Bladder microvascular endothelial cell (primary cell): ENCODE measurements at places on chromosomes 7 and 10. TPM values are rescaled to one million over a fixed set of nuclear protein-coding genes. Genes with fewer than 3 reads are reported as not detected.

The ZNF239 gene
- total RNA-seq, result 0.49 and 0.94 TPM in 2 replicates

The GNAT3 gene
- total RNA-seq, result not detected in 2 replicates

The PON1 gene
- under 0.01 TPM in 1 of 2 replicates, not detected in the other for total RNA-seq

The DLG5 gene
- 3.2 and 14.2 TPM in 2 replicates for total RNA-seq

The MRC1 gene
- total RNA-seq, result 2.1 and 281 TPM in 2 replicates

The CPEB3 gene
- total RNA-seq, result 0.65 and 2.5 TPM in 2 replicates

The PIP gene
- not detected in 2 replicates for total RNA-seq

The SSBP1 gene
- 130 and 147 TPM in 2 replicates for total RNA-seq

The ANKRD1 gene
- 240 and 1,685 TPM in 2 replicates for total RNA-seq

The ATRNL1 gene
- 0.13 TPM in 1 of 2 replicates, not detected in the other for total RNA-seq

The TUBAL3 gene
- under 0.01 and 0.25 TPM in 2 replicates for total RNA-seq

The RRP12 gene
- 8.4 and 19.6 TPM in 2 replicates for total RNA-seq

The SEPTIN14 gene
- not detected in 2 replicates for total RNA-seq
